Hippocampal formation (tissue), 2 donors: ENCODE measurements at places on chromosomes 2 and 18.

DNA sequence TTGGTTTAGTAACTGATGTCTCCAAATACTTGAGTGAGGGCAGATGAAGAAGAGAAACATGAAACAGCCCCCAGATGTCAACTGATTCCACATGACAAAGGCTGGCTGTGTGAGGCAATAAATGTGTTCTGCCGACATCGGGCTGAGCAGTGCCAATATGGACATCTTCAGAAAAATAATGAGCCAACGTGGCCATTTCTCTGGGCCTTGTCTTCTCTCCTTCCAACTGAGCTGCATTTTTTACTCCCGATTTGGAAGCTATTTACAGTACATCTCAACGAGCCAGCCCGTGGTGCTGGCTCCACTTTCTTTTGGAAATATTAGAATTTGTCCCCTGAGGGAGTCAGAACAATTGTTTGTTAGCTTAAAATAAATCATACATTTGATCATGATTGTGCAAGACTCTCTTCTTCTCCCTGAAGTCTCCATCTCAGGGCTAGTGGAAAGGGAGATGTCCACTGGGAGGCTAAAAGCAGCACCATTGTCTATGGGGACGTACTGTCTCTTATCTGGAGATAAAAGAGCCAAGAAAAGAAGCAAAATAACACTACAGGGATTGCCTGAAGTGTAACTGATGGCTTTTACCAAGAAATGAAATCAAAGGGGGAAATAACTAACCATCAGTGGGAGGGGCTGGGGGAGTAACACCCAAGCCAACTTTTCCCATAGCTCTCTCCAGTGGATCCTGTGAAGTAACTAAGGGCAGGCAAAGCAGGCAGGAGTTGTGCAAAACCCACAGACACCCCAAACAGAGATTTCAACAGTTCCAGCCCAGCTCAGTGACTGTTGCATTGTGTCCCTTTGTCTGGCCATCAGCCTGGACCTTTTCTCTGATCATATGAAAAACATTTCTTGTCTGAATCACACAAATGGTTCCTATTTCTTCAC lies 114.8 kb downstream of the RDH14 start:
- no peak for DNase-seq

DNA sequence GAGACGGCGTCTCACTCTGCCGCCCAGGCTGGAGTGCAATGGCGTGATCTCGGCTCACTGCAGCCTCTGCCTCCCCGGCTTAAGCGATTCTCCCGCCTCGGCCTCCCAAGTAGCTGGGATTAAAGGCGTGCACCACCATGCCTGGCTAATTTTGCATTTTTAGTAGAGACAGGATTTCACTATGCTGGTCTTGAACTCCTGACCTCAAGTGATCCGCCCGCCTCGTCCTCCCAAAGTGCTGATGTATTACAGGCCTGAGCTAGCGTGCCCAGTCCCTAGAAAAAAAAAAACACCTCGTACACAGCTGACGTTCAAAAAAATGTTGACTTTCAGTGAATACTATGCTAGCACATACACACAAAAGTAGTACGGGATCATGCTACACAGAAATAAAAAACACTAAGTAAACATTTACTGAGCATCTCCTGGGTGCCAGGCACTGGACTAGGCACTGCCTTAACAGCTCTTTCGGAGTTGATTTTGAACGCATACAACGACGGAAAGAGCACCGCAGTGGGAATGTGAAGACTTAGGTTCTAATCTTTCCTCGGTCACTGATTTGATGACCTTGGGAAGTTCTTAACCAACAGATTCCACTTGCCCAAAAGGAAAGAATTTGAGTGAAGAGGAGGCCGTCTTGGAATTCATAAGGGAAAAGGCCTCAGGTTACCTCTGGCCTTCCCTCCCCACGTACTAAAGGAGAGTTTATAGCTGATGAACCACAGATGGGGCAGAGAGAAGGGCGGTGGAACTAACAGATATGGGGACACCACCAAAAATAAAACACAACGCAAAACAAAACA lies 1.1 kb downstream of the DNAJC27 start:
- no peak for DNase-seq

DNA sequence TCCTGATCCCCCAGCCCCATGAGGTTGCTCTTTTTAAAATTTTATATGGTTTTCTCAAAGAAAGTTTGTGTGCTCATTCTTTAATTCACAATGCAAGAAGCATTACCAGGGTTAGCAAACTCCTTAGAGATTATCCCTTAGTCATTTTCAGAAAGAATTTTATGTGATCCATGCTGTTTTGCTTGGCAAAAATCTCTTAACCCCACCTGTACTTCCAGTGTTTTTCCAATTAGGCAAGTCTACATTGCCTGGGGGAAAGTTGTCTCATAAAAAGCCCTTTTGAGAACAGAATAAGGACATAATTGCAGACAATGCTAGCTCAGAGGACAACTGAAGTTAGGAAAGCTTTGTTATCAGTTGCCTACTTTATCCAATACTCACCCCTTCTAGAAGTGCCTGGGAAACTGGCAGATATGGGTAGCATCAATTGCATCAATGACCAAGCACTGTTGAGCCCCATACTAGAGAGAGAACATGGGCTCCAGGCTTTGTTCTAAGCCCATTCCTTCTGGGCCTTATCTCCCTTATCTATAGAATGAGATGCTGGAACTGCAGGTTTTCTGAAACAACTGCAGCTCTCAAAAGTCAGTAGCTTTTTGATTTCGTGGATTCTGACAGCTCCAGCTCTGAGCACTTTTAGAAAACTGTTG lies 265.9 kb upstream of the SPHKAP start:
- DNase-seq = no peak

GRCh38 chr2:126765395-126765794 lies 109.4 kb downstream of the GYPC start:
- DNase-seq = no peak

DNA sequence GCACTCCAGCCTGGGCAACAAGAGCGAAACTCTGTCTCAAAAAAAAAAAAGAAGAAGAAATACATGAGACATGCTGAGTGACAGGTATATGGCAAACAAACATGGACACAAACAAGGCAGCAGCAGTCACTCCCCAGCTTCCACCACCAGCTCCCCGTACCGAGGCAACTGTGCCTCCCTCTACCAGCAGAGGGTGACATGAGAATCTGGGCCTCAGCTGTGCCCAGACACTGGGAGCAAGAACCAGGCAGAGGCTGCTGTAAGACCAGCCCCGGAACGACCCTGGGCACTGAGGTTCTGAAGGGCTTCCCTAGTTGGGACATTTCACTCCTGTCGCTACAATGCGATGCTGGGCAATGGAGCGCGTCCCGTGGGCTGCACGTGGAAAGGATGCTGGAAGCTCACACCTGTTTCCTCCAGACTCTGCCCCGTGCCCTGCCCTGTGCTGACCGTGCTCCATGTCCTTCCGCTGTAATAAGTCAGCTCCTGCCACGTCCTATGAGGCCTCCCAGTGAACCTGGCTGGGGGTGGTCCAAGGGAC lies 37.1 kb downstream of the BOK start:
- DNase-seq = no peak

DNA sequence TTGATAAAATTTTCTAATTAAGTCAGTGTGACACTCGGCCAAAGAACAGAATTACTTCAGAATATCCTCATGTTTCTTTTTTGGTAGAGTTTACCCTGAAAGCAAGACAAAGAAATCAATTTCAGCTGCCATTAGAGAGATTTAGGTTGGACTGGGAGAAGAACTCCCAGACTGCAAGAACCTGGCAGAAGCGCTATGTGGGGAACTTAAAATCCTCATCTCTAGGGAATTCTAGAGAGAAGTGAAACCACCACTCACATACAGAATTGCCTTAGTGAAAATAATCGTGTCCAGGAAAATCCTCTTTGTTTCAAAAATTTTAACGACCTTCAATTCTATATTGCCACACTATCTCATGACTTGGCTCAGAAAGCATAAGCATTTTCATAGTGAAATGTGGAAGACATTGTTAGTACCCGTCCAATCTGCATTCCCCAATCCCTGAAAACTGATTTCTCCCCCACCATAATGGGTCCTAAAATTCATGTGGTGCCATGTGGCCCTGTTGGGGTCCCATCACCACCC lies 297.3 kb upstream of the MEIS1 start:
- no peak for DNase-seq

GRCh38 chr2:233433794-233434193 lies 79.5 kb downstream of the DGKD start:
- DNase-seq = no peak

- DNase-seq = no peak
Observed at GRCh38 chr2:215055891-215056290, 82.5 kb downstream of the ABCA12 start.

DNA sequence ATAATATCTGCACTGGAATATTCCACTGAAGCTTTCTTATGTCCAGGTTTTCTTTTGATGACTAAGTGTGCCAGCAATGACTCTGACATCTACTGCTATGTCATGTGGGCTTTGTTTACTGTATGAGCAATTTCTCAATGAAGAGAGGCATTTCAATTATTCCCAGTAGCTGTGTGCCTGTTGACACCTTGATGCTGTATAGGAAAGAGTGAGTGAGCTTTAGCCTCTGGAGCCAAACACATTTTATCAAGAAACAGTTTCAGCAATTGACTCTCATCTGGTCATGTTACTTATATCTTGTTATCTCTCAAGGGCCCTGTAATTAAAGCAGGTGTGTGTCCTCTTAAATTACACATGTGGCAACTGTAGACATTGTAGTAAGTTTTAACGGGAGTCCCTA lies 493.2 kb upstream of the FANCL start:
- no peak for DNase-seq

DNA sequence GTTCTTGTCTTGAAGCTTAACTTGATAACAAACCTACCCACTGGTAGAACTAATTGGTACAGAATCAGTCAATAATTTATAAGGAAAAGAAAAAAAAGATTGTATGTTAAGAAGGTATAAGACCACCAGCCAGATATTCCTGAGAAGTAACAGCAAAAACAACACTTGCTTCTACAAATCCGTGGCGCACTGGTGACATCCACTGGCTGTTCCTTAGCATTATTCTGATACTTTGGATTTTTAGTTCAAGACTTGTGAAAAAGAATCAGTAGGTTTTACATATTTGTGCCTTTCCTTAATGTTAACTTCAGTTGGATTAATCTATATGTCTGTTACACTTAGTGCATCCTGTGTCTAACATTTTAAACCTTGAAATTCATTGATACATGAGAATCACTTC lies 141.8 kb downstream of the GRB14 start:
- DNase-seq = peak; percentile 21

- no peak for DNase-seq
Observed at GRCh38 chr18:66558773-66559172, 45.1 kb downstream of the CDH19 start.

GRCh38 chr2:172329774-172330671 lies 97.4 kb upstream of the ITGA6 start:
- DNase-seq = no peak

GRCh38 chr2:16225545-16225944 lies 285.2 kb downstream of the MYCN start:
- no peak for DNase-seq

DNA sequence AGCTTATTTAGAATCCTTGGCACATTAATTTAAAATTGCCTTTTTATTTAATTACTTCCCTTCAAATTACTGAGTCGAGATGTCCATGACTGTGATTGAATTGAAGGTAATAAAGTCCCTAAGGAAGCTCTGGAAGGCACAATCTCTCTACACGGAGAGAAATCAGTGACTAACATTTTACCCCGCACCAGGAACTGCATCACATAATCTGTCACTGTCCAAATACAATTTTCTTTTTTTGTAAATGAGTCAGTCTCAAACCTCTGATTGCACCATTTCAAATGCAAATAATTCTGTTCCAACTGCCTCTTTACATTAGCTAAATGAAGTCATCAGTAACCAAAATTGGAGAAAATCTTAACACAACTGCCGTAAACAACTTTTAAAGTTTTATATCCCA lies 311.9 kb downstream of the CCDC178 start:
- no peak for DNase-seq

DNA sequence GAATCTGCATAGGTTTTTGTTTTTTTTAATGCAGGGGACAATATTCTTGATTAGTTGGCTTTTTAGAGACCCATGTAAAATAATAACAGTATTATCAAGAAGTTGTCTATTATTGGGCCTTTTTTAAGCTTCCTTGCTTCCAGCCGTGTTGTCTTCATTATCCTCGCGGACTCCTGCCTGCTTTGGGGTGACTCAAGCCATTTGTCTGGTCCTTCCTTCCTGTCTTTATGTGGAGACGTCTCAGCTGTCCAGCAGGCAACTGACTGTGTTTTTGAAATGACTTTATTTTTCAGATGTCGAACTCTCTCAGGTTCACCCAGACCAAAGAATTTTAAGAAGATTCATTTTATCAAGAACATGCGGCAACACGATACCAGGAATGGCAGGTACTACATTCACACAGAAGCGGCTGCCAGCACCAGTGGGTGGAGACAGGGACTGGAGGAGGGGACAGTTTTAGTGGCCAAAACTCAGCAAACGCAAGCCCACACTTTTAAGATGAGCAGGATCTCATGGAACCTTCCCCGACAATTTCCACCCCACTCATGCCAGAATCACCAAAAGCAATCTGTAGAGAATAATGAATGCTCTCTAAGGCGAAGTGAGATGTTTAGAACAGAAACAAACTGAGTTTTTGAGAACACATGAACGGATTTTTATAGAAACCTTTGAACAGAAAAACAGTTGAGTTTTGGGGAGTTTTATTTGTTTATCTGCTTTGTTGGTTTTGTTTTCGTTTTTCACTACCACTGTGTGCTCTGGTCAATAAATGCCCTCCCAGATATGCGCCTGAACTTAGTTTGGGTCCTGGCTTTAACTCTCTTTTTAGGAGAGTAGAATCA lies 59.1 kb downstream of the CABLES1 start:
- DNase-seq = no peak

DNA sequence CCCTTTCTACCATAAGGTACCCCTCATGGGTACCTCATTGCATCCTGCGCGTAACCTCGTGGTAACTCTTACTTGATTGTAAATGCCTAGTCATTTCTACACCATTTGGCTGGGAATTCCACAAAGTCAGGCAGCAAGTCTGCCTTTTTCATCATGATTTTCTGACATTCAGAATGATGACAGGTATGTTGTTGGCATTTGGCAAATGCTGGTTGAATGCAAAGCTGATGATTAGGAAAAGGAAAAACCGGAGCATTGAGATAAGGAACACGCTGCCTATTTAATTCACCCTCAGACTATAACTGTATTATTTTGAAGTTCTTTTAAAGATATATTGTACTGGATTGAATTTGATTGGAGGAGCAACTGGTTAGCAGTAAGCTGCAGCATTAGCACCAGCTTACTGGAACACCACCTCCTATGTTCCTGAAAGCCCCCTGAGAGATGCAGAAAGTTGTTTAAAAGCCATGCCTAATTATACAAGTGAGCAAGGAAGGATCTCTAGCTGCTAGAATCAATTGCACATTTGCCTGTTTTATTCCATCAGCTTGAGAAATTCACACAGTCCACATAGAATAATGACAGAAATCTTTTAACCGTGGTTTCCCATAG lies 520.1 kb downstream of the LRP1B start:
- DNase-seq = no peak

GRCh38 chr2:38215522-38215921 lies 139.6 kb upstream of the CYP1B1 start:
- no peak for DNase-seq

GRCh38 chr18:56235481-56236013 lies 402.8 kb downstream of the TXNL1 start:
- no peak for DNase-seq

DNA sequence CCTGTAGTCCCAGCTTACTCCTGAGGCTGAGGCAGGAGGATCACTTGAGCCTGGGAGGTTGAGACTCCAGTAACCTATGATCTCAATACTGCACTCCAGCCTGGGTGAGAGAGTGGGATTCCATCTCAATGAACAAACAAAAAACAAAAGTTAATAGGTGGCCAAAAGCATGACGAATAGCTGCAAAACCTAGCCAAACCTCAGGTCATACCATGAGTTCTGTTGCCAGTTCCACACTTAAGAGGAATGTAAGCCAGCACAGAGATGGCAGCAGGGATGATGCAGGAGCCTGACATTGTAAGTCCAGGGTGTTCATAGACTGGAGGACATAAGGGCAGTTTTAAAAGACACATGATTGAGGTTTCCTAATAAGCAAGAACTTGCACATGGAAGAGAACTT lies 55.3 kb upstream of the RMDN2 start:
- DNase-seq = no peak
